ENCODE measurements at places on chromosomes 2 and 18.

- DNase-seq = no peak
These were observed 144.7 kb upstream of the SMAD2 start for GRCh38 chr18:48074929-48075706.

GRCh38 chr2:23492337-23492675 lies 107.3 kb downstream of the KLHL29 start:
- DNase-seq = no peak

DNA sequence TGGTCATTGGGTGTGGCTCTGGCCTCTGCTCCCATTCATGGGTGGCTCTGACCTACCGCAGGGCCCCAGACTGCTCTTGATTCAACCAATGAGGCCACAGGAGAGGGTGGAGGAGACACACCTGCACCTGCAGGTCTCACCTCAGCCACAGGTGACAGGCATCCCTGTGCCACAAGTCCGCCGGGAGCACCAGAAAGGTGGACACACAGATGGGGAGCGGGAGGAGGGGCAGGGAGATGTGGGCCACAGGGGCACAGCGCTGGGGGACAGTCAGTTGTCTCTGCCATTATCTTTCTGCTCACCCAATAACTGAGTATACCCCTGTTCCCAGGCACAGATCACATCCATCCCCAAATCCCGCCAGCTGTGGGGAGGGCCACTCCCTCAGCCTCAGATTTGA lies 189.1 kb upstream of the SALL3 start:
- no peak for DNase-seq

DNA sequence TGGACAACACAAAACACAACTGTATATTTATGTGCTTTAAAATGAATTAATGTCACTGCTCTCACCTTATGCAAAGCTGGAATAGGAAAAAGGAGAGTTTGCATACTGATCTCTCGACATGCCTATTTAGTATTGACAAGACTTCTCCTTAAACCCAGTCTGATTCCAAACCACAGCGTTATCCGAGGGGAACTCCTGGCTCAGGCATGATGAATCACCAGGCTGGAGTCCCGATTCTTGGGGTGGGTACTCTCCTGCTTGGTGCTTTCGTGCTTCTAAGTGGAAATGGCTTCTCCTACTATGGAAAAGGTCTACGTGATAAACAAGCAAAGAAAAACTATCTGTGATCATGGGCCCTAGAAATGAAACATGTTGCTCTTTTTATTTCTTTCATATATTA lies 88.9 kb upstream of the SLC35G4 start:
- no peak for DNase-seq

GRCh38 chr2:64356906-64357305 lies 97.1 kb upstream of the LGALSL start:
- no peak for DNase-seq

- no peak for DNase-seq
These were observed 35.2 kb downstream of the PTMA start for GRCh38 chr2:231743376-231744116.

DNA sequence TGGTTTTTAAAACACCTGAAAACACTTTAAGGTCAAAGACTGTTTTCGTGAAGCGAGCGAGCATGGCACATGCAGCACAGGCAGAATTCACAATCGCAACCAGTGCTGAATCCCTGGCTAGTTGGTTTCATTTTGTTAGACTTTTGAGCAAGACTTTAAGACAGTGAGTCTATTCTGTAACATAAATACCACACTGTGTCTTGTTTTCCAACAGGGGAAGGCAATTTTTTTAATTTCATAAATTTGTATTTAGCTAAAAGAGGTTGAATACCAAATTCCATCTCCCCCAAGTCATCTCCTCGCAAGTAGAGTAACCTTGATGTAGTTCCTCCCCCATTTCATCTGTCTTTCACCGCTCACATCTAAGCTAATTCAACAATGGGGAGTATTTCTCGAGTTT lies 1.4 kb downstream of the CERKL start:
- no peak for DNase-seq

DNA sequence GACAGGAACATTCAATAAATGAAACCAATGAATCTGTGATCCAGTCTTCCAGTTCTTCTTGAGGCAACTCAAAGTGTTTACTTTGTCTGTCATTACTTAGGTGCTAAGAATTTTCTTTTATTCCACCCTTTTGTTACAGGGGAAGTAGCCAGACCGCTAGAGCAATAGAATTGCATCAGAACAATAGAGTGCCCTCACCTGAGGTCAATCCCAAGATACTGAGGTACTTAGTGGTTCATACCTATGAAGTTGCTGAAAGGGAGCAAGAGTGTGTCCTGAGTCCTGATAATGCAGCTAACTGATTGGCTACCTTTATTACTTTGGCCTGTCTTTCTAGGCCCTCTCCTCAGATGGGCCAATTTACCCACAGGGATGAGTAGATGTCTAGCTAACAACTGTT lies 359.4 kb upstream of the KCNH7 start:
- no peak for DNase-seq

DNA sequence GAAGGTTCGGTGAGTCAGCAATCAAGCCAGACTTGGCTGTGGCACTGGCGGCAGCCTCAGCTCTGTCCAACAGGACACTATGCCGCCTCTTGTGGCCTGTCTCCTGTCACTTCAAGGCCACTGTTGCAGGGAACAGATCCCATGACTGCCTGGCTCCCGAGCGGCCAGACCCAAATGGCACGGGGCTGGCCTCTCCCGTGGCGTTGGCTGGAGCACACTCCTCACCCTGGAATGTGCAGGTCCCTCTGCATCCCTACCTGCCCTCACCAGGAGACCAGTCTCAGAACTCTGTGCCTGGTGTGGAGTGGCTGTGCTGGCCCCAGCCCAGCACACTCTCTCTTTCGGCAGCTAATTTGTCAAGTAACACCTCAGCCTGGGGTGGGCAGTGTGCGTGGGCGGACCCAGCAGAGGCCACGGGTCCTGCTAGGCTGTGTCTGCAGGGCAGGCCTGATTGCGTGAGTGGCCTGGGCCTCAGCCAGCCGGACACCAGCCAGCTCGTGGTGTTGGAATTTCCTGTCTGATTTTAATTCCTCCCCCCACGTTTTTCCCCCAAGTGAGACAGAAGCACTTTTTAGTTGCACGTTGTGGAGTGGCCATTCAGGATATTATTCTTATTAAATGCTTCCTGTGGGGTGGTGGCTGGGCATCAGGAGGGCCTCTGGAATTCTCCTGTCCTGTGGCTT lies 179.3 kb downstream of the GLI2 start:
- no peak for DNase-seq

- DNase-seq = no peak
These were observed 192.2 kb upstream of the FBXO11 start for GRCh38 chr2:48098539-48098938.

DNA sequence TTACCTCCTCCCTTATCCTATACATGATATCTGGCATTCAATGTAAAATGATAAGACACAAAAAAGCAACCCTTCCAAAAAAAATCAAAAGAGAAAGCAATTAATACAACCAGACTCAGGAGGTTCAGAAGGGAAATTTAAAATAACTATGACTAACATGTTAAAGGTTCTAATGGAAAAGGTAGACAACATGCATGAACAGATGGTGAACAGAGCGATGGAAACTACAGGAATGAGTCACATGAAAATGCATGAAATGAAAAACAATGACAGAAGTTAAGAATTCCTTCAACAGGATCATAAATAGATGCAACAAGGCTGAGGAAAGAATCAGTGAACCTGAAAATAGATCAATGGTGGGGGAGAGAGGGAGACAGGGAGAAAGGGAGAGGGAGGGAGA lies 26.1 kb upstream of the ERCC3 start:
- no peak for DNase-seq

- DNase-seq = no peak
These were observed 1.0 kb upstream of the PMAIP1 start for GRCh38 chr18:59898609-59899297.

- no peak for DNase-seq
These were observed 261.7 kb upstream of the SLC14A2 start for GRCh38 chr18:45353530-45353929.

DNA sequence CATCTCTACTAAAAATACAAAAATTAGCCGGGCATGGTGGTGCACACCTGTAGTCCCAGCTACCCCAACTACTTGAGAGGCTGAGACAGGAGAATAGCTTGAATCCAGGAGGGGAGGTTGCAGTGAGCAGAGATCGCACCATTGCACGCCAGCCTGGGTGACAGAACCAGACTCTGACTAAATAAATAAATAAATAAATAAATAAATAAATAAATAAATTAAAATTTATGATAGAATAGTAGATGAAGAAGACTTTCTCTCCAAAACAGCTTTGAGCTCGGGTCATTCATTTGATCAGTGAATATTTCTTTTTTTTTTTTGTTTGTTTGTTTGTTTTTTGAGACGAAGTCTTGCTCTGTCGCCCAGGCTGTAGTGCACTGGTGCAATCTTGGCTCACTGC lies 17.6 kb upstream of the MTA3 start:
- DNase-seq = no peak

DNA sequence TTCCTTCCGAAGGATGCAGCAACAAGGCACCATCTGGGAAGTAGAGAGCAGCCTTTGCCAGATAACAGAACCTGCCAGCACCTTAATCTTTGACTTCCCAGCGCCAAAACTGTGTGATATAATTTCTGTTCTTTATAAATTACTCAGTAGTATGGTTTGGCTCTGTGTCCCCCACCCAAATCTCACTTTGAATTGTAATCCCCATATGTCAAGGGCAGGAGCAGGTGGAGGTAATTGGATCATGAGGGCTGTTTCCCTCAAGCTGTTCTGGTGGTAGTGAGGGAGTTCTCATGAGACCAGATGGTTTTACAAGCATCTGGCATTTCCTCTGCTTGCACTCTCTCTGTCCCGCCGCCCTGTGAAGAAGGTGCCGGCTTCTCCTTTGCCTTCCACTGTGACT lies 899.9 kb downstream of the TRIB2 start:
- no peak for DNase-seq

- no peak for DNase-seq
These were observed 104.0 kb downstream of the L3MBTL4 start for GRCh38 chr18:6310714-6311113.

GRCh38 chr2:102514061-102514785 lies 41.2 kb downstream of the SLC9A4 start:
- DNase-seq = no peak

- DNase-seq = no peak
These were observed 50.5 kb downstream of the MAPK4 start for GRCh38 chr18:50610349-50610748.

- DNase-seq = no peak
These were observed 31.9 kb downstream of the TMEM131 start for GRCh38 chr2:97963880-97964279.

DNA sequence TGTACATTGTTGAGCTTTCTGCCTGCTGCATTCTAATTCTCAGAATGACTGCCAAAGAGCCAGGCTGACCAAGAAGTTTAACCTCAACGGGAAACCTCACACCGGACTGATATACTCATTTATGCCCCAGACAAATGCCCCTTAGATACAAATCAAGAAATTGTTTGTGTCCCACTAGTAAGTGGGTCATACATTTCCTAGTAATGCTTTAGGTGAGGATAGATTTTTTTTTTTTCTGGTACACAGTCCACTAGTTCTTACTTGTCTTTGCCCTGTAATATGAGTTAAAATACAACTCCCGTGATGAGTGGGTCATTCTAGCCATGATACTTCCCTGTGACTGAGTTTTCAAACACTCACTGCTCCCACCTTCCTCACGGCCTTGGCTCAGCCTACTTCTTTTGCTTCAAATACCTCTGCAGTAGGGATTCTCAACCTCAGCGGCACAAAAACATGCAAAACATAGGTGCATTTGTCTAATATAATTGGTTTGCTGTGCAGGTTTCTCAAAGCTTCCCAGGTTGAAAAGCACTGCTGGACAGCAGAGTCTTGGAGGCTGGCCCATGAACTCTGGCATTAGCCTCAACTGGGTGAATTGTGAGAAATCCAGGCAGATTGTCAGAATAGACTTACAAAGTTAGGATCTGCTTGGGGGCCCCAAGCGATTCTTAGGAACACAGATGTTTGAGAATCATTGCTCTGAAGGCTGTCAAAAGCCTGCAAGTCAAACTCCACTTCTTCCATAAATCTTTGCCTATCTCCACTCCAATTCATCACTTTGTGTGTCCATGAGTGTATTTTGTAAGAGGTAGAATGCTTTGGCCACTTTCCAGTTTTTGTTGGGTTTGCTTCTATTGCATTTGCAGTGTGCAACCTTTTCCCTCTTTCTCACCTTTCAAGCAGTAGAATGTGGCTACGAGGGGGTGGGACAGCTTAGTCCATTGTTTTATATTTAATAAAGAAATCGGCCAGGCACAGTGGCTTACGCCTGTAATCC lies 35.5 kb downstream of the TGIF1 start:
- DNase-seq = no peak

GRCh38 chr2:175834477-175834876 lies 167.6 kb downstream of the LNPK start:
- DNase-seq = no peak

GRCh38 chr2:121324601-121325000 lies 39.6 kb upstream of the TFCP2L1 start:
- DNase-seq = no peak

DNA sequence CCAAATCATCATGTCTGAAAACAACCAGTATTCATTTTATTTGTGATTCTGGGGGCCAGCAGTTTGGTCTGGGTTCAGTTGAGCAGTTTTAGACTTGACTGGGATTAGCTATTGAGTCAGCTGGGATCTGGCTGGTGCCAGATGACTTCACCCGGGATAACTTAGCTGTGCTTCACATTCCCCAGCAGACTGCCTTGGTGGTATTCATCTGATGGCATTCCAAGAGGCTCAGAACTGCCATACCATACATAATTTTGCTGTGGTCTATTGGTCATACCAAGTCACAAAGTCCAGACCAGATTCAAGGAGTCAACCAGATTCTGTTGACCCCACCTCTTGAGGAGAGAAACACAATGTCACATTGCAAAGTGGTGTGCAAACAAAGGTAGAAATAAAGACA lies 7.8 kb upstream of the FSHR start:
- DNase-seq = no peak

GRCh38 chr2:26273501-26273900 lies 28.8 kb downstream of the HADHB start:
- DNase-seq = no peak

- DNase-seq = no peak
These were observed 25.3 kb downstream of the MYO1B start for GRCh38 chr2:191270306-191271161.

DNA sequence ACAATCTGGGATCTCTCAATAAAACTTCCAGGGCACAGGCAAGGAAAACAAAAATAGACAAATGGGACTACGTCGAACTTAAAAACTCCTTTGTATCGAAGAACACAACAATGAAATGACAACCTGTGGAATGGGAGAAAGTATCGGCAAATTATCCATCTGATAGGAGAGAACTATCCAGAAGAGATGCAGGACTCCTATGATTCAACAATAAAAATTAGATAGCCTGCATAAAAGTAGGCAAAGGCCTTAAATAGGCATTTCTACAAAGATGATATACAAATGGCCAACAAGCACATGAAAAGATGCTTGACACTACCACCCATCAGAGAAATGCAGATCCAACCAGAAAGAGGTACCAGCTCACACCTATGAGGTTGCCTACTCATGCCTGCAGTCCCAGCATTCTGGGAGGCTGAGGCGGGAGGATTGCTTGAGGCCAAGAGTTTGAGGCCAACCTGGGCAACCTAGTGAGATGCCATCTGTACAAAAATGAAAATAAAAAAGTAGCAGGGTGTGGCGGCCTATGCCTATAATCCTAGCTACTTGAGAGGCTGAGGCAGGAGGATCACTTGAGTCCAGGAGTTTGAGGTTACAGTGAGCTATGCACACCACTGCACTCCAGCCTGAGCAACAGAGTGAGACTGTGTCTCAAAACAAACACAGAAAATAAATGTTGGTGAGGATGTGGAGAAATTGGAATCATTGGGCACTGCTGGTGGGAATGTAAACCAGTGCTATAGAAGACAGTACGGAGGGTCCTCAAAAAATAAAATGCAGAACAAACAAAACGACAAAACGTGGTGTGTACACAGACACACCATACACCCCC lies 21.6 kb downstream of the TWIST2 start:
- no peak for DNase-seq
